ENCODE measurements at places on chromosomes 5 and 9.

DNA sequence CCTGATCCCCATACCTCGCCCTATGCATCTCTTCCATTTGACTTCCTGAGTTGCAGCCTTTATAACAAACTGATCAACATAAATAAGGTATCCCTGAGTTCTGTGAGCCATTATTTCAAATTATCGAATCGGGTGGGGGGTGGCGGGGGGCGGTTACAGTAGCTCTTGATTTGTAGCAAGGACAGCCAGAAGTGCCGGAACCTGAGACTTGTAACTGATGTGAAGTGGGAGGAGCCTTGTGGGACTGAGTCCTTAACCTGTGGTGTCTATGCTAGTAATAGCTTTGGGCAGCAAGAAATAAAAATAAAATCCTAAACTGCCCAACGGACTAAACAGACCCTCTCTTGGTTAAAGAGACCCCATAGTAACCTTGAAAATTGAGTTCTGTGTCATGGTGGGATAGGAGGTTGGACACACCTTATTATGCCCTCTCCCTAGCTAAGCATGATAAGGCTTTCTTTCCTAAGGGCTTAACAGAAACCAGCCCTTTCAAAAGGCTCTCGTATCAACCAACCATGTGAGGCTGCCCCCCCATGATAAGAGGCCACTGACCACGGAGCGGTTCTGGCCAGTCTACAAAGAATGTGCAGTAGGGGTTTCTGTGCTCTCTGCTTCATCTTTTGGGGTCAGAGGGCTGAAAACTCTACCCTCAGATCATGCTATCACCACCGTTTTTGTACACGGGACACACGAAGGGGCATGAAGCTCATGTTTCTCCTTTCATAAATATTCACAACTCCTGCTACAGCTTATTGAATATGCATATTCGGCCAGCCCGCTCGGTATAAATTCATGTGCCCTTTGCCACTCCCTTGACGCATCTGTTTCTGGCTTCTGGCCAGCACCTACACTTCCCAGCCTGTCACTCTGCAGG lies 39.5 kb upstream of the IQGAP2 start:
- no peak for DNase-seq

- no peak for DNase-seq
These were observed 36.7 kb upstream of the F2R start for GRCh38 chr5:76679231-76679630.

- no peak for DNase-seq
These were observed 117.1 kb downstream of the CMYA5 start for GRCh38 chr5:79806741-79807140.

DNA sequence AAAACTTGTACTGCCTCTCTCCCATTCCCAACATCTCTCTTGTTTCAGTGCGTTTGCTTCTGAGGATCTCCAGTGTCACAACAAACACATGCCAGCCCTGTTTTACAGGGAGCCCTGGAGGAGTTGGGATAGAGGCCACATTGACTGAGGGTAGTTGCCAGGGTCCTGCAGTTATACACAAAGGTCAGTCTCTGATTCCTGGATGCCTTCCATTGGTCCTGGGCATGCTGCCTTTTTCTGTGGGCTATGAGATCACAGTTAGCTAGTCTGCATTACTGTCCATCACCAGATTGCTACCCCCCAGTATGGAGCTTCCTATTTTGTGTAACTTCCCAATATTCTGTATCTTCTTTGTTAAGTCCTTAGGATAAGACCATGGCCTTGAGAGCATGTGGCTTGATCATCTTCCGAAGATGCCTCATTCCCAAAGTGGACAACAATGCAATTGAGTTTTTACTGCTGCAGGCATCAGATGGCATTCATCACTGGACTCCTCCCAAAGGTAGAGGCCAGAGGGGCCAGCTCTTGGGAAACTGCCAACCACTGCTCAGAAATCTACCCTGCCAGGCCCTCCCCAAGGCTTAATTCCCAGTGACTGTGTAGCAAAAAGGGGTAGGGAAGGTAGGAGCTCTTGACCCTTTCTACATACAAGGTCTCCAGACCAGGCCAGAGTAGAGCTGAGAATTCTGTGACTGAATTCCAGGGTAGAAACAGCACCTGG lies 9.5 kb downstream of the NUDT2 start:
- DNase-seq, result no peak

DNA sequence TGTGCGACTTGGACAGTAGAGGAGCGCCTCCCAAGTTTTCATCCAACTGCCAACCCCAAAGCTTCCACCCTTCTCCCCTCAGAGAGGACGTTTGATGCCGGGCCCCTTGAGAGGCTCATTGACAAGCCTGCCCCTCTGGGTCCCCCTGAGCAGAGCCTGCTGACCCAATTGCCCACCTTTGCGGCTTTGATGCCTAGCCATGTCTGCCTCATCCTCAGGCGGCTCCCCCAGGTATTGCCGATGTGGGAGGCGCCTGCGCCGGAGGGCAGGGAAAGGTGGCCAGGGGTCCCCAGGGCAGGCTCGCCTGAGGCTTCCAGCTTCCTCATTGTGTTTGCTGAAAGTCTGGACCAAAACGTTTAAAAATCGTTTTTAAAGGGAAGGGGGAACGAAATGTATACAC lies 1.4 kb downstream of the ODF2 start:
- no peak for DNase-seq

- DNase-seq, result no peak
These were observed 255.2 kb downstream of the CRB2 start for GRCh38 chr9:123611226-123611625.

- DNase-seq, result no peak
These were observed 4.0 kb downstream of the LMBRD2 start for GRCh38 chr5:36147681-36148080.

- no peak for DNase-seq
These were observed 62.2 kb downstream of the ADAMTS16 start for GRCh38 chr5:5202321-5202720.

GRCh38 chr5:181189962-181190710 lies 14.9 kb downstream of the TRIM7 start:
- DNase-seq, result no peak

DNA sequence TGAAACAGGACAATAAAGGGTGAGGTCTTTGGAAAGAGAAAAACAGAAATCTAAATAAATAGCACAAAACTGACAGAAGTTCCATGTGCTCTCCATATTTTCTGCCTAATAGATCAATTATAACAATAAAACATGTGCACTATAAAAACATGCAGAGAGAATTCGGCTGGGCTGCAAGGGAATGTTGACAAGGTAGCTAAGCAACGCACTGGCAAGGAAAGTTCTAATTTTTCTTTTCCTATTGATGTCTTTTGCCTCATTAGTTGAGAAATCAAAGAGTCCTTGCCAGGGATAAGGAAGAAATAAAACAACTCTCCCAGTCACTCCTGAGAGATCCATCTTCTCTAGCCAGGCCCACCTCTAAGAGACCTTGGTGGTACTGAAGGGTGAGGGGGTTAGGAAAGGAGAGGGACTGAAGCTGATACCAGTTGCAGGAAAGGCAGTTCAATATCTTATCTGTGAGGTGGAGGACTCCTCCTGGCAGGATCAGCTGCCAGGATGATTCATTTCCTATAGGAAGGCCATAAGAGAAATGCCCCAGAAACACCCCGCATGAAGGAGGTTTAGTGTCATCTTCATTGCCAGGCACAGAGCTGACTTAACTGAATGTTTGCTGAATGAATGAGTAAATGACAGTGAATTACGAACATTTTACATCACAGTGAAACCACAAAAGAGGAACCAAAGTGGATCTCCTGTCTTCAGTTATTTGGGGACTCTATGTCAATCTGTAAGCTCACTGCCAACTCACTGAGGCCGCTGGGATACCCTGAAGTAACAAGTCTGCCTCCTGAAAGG lies 63.7 kb upstream of the IFNK start:
- no peak for DNase-seq

DNA sequence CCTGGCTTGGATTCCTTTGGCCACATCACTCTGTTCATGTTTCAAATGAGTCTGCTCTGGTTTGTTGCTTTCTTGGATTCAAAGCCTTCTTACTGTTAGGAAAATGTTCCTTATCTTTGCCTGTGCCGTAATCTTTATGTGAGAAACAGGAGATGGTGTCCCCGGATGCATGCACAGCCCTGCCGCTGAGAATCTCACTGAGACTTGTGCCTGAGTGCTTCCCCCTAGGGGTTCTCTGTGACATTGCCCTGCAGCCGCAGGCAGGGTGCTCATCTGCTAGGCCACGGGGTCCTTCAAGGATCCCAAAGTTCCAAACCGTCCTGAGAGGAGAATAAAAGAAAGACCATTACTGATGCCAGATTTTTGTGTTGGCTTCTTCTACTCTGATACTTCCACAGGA lies 81.4 kb upstream of the ANKRD55 start:
- DNase-seq, result no peak

DNA sequence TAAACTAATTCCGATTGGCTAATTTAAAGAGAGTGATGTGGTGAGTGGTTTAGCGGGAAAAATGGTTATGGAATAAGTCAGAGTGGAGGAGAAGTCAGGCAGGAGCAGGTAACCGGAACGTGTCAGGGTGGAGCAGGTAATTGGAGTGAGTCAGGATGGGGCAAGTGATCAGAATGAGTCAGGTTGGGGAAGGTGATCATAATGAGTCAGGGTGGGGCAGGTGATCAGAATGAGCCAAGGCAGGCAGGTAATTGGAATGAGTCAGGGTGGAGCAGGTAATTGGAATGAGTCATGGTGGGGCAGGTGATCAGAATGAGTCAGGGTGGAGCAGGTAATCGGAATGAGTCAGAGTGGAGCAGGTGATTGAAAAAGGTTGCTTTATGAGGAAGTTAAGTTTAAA lies 101.4 kb downstream of the TMEM167A start:
- DNase-seq, result no peak

DNA sequence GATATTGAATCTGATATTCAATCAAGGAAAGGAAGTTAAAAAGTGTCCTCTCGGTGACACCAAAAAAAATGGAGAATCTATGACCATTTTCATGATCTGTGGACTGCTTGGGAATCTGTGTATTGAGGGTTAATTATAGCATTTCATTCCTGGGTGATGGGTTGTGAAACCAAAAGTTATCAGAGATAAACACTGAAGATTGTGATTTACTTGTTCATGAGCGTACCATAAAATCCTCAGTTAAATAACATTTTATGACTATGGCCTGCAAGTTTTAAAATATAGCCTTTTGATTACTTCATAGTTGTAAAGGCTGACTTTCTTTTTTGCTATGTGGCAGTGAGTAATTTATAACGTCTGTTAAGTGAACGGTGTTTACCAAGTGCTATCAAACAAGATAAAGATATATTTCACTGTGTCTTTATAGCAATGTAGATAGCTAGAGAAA lies 267.9 kb upstream of the SEMA6A start:
- DNase-seq, result no peak

DNA sequence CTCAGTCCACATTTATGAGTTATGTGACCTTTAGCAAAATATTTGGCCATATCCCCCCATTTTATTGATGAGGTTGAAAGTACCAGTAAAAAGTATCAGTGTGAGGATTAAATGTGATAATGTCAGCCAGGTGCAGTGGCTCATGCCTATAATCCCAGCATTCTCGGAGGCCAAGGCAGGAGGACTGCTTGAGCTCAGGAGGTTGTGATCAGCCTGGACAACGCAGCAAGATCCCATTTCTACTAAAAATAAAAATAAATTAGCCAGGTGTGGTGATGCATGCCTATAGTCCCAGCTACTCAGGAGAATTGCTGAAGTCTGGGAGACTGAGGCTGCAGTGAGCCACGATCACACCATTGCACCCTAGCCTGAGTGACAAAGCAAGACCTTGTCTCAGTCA lies 71.2 kb downstream of the GRAMD2B start:
- DNase-seq, result no peak

DNA sequence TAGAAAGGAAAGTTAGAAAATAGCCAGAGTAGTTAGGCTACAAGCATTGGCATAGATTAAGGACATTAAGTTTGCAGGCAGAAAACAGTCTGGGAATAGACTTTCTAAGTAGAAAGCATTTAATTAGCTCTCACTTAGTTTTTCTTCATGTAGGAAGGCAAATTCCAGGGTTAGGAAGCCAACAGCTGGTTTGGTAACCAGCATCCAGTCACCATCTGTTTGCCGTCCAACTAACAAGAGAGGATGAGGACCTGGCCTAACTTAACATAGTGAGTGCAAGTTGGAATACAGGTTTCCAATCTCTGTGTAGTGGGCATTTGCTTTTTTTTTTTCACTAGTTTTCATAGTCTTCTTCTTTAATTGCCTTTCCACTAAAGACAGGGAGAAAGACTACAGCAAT lies 121.7 kb upstream of the NR3C1 start:
- DNase-seq, result no peak

GRCh38 chr5:103724271-103724670 lies 161.7 kb upstream of the NUDT12 start:
- no peak for DNase-seq

DNA sequence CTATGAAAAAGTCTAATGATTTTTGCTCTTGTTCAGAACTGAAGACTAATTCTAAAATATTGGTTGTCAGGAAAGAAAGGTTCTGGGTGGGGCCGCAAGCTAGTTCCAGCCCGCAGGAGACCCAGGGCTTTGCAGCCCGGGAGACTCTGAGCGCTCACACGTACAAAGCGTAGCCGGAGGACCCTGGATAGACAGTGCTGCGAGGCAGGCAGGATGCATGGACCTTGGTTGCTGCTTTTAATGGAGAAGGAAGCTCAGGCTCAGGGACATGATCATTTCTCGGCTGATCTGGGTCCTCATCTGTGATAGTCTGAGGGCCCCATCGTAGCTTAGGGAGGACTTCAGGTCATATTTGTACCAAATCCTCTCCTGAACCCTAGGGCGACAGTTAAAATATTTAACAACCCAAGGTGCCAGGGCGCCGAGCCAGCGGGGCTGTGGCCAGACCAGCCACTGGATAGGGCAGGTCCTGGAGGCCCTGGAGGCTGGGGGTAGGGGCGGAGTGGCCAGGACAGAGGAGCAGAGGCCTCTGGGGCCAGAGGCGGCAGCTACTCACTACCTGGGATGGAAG lies 70.1 kb upstream of the UNC5A start:
- no peak for DNase-seq

GRCh38 chr9:85038824-85039608 lies 369.5 kb downstream of the NTRK2 start:
- DNase-seq, result no peak

- DNase-seq, result no peak
These were observed 96.9 kb downstream of the PLPP1 start for GRCh38 chr5:55437859-55438206.

- DNase-seq, result no peak
These were observed 28.0 kb downstream of the LCP2 start for GRCh38 chr5:170269579-170269978.

- DNase-seq, result no peak
These were observed 830.4 kb downstream of the MAT2B start for GRCh38 chr5:164335837-164336236.

DNA sequence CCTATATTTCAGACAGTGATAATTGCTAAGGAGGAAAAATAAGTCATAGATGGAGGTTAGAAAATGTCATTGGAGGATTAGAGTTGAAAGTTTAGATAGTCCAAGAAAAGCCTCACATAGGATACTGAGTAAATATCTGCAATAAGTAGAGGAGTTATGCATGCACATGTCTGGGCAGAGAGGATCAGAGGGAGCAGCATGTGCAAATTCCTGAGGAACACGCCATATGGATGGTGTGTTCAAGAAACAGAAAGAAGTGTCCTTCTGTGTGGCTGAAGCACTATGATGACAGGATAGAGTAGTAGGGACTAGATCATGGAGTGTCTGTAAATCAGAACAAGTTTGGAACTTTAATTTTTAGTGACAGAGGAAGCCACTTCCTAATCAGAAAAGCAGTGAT lies 52.2 kb downstream of the SGCD start:
- DNase-seq, result no peak

GRCh38 chr9:85431339-85432102 lies 310.2 kb downstream of the AGTPBP1 start:
- DNase-seq, result no peak
